ENCODE measurements at places on chromosomes 11 and 22.

- DNase-seq, result no peak
These were observed 14.6 kb downstream of the PARVG start for GRCh38 chr22:44195189-44195871.

GRCh38 chr11:87417951-87418350, 380.2 kb downstream of the TMEM135 start:
- peak; percentile 28 for DNase-seq

GRCh38 chr11:77959434-77959833, 35.0 kb downstream of the INTS4 start:
- DNase-seq, result no peak

DNA sequence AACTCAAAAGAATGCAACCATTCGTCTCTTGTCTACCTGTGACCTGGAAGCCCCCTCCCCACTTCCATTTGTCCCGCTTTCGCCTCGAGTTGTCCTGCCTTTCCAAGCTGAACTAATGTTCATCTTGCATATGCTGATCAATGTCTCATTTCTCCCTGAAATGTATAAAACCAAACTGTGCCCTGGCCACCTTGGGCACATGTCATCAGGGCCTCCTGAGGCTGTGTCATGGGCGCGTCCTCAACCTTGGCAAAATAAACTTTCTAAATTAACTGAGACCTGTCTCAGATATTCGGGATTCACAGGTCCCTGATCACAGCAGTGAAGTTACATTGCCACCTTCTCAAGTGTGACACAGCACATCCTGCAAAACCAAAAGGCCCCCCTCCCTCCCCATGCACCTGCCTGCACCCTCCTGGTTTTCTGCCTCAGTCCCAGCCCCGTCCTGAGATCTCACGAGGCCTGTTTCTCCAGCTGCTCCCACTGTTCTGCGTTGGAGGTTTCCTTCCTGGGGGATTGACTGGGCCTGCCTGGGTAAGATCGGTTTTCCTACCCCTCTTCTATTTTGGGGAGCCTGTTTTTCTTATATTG, 1328.7 kb downstream of the TBC1D22A start:
- DNase-seq, result no peak

- no peak for DNase-seq
These were observed 100.3 kb downstream of the SNX19 start for GRCh38 chr11:130815956-130816355.

DNA sequence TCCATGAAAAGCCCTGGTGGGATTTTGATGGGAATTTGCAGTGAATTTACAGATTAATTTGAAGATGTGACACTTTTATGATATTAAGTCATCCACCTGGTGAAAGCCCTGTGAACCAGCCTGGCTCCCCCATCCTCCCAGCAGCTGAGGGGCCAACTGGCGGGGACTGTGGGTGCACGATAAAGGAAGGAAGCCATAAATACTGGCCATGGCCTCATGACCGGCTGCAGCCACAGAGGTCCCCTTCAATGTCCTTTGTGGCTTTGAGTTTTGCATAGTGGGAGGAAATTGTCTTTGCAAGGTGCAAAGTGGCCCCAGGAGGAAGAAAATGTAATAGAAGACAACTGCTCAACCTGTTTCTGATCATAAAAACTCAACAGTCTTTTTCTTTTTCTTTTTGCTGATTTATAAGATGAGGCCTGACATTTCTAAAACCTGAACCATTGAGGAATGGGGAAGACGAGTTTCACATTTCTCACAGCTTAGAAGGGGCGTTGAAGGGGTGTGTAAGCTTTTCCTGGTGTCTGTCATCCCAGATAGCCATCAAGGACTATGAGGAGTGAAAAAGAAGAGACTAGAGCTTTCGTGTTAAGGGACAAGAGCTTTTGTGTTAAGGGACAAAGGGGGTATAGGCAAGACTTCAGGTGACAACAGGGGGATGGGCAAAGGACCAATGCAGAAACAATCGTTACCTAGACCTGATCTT, 6.3 kb upstream of the NDUFV1 start:
- DNase-seq, result no peak

DNA sequence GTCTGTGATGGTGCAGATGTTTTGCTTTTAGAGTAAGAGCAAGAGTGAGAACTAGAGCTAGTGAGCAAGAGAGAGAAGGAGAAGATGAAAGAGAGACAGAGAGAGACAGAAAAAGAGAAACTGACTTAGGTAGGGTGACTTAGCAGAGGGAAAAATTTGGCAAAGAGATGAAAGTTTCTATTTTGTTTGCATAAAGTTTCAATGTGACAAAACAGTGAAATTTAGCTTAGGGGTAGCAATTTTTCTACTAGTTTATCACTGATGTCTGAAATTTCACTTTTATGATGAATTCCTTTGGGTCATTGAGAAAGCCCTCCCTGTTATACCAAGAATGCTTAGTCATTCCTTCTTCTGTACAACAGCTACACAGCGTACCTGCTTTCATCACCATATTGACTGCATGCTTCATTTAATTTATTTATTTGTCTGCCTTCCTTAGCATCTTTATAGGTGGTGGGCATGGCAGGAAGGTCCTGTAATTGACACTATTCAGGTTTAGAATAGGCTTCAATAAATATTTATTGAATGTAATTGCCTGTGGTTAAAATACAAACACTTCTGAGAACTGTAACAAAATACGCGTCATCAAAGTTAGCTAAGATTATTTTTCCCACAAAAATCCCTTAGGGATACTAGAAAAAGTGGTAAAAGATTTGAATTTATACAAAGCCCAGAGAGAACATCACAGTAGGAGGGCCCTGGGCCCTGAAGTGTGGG, 19.9 kb upstream of the CTSC start:
- no peak for DNase-seq

- DNase-seq, result peak; percentile 22
These were observed 12.3 kb downstream of the ENDOD1 start for GRCh38 chr11:95101935-95102334.

DNA sequence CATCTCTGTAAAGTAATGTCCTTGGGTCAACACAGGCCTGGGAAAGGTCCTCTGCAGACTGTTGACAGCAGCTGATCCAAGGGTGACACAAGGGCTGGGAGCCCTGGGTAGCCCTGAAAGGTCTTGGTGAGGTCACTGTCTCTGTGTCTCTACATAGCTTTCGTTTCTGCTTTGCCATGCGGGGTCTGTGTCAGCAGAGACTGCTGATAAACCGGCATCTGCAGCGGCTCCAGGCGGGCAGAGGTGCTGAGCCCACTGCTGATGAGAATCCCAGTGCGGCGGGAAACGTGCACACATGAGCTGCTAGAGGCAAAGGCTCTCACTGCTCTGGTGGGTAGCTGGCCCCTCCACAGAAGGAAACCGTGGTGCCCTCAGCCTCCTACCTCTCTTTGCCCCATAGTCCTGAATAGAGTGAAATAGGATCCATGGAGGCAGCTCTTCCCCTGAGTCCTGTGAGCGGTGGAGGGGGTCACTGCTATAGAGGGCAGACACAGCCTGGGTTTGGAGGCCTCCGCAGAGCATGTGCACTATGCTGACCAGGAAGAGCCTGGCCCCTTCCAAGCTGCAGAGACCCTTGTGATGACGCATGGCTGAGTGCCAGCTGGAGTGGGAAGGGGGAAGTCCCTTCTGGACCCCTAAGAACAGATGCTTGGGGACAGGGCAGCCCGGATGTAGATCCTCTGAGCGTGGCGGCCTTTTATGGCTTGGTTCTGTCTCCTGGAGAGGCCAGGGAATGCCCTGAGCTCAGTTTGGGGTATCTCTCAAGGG, 17.8 kb upstream of the ST3GAL4 start:
- no peak for DNase-seq

- no peak for DNase-seq
These were observed 12.3 kb downstream of the SMPD1 start for GRCh38 chr11:6402561-6402981.

DNA sequence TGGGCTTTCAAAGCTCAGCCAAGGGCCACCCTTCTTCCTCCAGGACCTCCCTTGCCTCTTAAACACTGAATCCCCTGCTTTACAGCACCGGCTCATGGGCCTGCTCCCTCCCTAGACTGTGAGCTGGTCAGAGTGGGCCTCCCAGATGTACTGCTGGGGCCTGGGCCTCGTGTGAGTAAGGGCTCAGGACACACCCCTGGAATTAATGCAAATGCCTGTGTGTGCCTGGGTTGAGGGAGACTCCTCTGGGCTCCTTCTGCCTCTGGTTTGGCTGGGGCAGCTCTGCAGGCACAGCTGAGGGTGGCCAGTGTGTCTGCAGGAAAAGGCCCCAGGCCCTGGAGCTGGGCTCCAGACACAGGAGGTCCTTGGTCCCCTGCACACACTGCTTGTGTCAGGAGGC, 24.2 kb downstream of the ALX4 start:
- DNase-seq, result no peak

- peak; percentile 95 for DNase-seq
These were observed 862 bp downstream of the TPP1 start for GRCh38 chr11:6618117-6619003.

DNA sequence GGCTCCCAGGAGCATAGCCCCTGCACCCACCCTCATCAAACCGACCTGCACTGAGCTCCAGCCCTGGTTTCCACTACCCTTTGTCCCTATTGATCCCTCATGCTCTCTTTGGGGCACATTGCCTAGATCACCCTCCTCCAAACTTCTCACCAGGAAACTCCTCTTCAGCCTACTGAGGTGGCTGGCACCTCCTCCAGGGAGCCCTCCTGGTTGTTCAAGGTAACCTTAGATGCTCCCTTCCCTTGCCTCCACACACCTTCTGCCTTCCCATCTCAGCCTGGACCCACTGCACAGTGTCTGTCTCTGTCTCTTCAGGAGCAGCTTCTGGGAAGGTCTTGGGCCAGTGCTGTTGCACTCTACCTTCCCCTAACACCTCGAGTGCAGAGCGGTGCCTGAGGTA, 15.8 kb upstream of the WNT7B start:
- DNase-seq, result no peak

DNA sequence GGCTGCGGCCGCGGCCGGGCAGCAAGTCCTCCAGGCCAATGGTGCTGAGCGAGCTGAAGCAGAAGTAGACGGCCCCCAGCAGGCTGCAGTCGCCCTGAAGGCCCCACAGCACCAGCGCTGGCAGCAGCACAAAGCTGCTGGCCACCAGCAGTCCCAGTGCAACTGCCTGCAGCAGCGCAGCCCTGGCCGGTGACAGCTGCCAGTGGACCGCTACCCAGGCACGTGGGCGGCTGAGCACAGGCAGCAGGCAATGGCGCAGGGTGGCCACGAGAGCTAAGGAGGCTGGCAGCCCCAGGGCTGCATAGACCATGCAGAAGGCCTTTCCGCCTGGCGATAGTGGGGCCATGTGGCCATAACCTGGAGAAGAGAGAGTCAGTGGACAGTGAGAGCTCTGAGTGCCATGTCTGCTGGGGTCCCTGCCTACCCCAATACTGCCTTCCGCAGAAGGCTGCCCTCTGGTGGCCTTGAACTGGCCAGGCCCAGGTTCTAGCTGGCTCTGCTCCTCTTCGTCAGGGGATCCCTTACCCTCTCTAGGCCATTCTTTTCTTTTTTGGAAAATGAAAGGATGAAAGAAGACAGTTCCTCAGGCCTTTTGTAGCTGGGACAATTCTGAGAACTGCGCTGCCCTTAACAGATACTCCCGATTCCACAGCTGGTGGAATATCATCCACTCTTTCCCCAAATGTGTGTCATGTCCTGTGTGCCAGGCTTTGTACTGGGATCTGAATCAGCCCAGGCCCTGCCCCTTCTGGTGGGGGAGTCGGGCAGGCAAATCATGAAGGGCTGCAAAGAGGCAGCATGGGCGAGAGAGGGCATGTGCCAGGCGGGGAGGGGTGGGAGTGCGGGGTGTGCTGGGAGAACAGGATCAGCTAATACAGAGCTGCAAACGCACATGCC, 1.8 kb downstream of the KCNK7 start:
- no peak for DNase-seq

GRCh38 chr11:62497132-62497801, 49.3 kb downstream of the AHNAK start:
- DNase-seq, result no peak

DNA sequence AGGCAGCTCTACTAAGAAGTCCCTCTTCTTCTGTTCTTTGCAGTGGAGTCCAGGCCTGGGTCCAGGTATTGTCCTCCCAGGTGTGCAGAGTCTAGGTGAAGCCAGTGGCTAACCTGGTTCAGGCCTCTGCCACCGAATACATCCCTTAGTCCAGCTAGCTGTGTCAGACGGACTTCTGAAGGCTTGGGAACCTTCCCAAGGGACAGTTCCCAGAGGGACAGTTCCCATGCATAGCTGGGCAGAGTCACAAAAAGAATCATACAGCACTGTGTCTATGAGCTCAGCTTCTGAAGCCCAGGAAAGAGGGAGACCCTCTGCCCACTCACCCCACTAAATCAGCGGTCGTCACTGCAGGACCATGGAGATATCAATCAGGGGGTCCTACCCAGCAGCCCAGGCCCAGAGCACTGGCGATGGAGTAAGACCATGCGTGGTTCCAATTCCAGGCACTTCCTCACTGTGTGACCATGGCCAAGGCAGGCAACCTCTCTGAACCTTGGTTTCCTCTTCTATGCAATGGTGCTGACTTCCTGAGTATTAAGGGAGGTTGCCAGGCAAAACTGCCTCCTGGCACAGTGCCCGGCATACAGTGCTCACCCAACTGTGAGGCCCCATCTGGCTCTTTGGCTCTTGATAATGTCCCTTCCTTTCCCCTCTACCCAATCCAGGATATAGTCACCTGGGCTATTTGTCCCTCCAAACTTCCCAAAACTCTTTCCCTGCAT, 3.4 kb downstream of the MS4A10 start:
- no peak for DNase-seq
